Tongue (tissue), 3 donors: ENCODE measurements at places on chromosomes 5 and 9. TPM values are rescaled to one million over a fixed set of nuclear protein-coding genes. Genes with fewer than 3 reads are reported as not detected.
A peak's percentile ranks its signal among the peaks of the same experiment; 100 is the strongest.

GRCh38 chr5:29089591-29090130, 2051.3 kb upstream of the CDH9 start:
- DNase-seq: no peak

GRCh38 chr5:159100782-159101646, 1.3 kb upstream of the EBF1 start:
- DNase-seq: no peak

The DOCK8 gene
- 22.8 TPM for total RNA-seq

DNA sequence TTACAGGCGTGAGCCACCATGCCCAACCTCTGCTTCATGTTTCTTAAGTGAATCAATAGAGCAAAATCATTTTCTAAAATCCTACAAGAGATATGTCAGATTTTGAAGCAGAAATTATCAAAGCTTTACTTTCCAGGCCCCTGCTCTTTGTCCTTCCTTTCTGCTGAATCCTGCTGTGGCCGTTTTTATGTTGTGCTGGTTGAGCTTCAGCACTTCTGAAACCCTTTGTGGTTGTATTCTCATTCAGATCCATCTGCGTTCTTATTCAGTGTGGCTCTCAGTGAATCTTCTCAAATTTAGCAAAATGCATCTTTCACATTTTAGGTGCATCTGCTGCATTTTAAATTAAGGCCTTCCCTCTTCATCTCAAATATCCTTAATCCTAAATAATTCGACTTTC, 26.0 kb downstream of the JMY start:
- DNase-seq: no peak

GRCh38 chr9:106287091-106287631, 575.8 kb upstream of the ZNF462 start:
- DNase-seq: peak; percentile 55
